PC-3 (cell line): ENCODE measurements at places on chromosomes 1 and 21. TPM values are rescaled to one million over a fixed set of nuclear protein-coding genes. Genes with fewer than 3 reads are reported as not detected.

Gene HSF2BP
- 1.2 and 2.4 TPM in 2 replicates for total RNA-seq

Gene KRTAP22-2
- not detected in 2 replicates for total RNA-seq

Gene CELF3
- total RNA-seq, result 0.07 TPM in 1 of 2 replicates, not detected in the other

Gene KLF17
- total RNA-seq, result 0.26 and 0.58 TPM in 2 replicates

Gene CADM3
- not detected in 2 replicates for total RNA-seq

Gene CDK11B
- 38.6 and 50.4 TPM in 2 replicates for total RNA-seq

Gene PRR9
- not detected in 2 replicates for total RNA-seq

Gene MYOC
- total RNA-seq, result not detected in 2 replicates
